NCI-H524 (cell line): ENCODE measurements at places on chromosomes 5 and 9.

DNA sequence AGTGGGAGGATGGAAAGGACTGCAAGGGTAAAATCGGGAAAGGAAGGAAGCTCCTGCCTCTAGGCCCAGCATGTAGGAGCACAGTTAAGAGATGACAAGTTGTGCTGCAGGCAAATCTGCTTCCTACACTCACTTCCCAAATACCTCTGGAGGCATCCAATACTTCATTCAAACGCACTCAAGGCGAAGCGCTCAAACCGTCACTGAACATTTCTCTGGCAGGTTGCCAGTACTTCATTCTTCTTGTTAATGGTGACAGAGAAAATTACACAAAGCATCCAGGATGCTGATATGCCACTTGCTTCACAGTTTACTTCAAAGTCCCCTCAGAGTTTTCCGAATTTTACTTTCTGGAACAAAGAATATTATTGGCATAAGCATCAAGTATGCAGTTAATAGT lies 59.8 kb downstream of the NREP start:
- peak; percentile 4 for DNase-seq

GRCh38 chr9:93115486-93116071 lies 18.5 kb downstream of the NINJ1 start:
- no peak for DNase-seq

- DNase-seq, result no peak
Measured at GRCh38 chr9:68996462-68996861, 17.5 kb downstream of the PRKACG start.

- DNase-seq, result no peak
Measured at GRCh38 chr9:37146410-37146809, 26.0 kb downstream of the ZCCHC7 start.

GRCh38 chr9:78857373-78858225 lies 560.7 kb downstream of the PSAT1 start:
- DNase-seq, result no peak

DNA sequence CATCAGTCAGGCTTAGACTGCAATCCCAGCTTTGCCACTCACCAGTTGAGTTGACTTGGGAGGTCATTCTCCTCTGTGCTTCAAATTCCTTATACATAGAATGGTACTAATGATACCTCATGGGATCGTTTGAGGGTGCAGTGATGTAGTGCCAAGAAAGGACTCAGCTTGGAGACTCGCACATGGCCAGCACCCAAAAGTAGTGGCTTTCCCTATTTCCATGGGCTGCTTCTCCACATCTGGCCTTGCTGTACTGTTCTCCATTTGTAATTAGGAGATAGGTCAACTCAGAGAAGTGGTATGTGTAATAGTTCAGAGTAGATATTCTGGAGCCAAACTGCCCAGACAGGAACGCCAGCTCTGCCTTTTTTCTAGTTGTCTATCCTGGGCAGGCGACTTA lies 5.5 kb downstream of the CCL19 start:
- DNase-seq, result no peak

GRCh38 chr5:55407059-55407684 lies 99.4 kb downstream of the MTREX start:
- DNase-seq, result peak; percentile 22

- DNase-seq, result no peak
Measured at GRCh38 chr5:79562351-79563246, 48.7 kb upstream of the HOMER1 start.

- no peak for DNase-seq
Measured at GRCh38 chr5:162323466-162323865, 255.9 kb downstream of the GABRG2 start.

GRCh38 chr9:84969084-84969483 lies 299.6 kb downstream of the NTRK2 start:
- no peak for DNase-seq

DNA sequence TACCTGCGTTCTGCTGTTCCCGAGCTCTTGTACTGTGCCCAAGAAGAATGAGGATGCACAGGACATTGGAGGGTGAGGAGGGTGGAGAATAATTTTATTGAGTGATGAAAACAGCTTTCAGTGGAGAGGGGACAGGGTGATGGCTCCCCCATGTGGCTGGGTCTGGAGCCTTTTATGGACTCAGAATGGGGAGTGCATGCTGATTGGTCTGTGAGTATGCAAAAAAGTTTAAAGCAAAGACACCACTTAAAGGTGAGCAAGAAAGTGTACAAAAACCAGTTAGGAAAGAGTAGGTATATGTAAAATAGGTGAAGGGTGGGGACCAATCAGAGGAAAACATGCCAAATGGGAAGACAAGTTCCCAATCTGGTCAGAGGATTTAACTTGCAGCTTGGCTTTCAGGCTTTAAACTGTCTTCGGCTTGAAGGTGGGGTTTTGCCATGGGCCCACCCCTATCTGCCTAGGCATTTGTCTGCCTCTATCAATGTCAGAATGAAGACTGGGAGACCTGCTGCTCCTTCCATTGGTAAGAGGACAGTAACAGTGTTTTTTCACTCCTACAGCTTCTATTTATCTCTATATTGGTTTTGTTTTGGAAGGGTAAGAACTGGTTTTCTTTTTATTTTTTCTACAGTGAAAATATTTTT lies 118.0 kb upstream of the RAI14 start:
- no peak for DNase-seq

DNA sequence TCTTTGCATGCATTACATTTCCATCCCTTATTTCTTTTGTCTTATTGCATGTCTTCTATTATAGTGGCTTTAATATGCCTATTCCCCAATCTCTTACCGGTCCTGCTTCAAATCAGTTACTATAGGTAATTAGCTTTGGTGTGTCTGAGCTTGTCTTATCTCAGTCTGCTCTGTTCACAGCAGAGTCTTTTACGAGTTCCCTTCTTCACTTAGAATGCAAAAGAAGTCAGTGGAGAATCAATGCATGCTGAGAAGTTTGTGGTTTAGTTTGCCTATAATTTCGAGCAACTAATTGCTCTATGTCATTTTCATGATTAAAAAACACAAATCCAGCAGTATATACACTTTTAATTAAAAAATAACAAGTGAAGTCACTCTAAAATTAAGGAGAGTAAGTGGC lies 545.0 kb downstream of the SLCO4C1 start:
- DNase-seq, result no peak

DNA sequence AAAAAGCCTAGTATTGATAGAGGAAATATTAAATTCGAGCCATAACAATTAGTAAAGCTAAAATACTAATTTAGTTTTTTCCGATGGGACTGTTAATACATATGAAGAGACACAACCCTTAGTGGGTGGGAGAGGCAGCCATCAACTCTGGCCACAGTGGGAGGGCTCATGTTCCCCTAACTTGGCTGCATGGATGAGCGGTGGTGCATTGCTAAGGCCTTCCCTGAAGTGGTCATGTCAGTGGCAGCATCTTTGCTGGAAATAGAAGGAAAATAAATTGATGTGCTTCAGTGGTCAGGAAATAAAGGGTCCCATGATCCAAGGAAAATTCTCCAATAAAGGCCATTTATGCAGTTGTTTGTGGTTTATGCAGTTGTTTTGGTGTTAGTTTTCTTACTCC lies 33.9 kb upstream of the F2RL2 start:
- no peak for DNase-seq

GRCh38 chr9:90515510-90515909 lies 127.1 kb downstream of the DIRAS2 start:
- no peak for DNase-seq

- no peak for DNase-seq
Measured at GRCh38 chr5:5409151-5409810, 13.2 kb upstream of the ICE1 start.

GRCh38 chr5:81134066-81134465 lies 99.1 kb upstream of the CKMT2 start:
- no peak for DNase-seq

- DNase-seq, result no peak
Measured at GRCh38 chr5:156498226-156498980, 171.4 kb downstream of the SGCD start.

DNA sequence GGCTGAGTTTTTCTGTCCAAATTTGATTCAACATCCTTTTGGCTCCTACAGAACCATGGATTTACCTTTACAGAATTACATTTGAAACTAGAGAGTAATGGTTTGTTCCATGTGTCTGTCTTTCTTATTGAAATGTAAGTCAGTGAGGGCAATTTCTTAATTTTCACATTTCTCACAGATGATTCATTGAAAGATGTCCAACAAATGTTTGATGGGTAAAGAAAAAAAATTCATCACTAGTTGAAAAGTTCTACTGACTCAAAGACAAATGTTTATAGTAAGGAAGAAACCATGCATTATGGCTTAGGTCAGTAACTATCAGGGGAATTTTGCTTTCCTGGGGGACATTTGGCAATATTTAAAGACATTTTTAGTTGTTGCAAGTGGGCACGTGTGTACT lies 131.6 kb upstream of the TRPM3 start:
- no peak for DNase-seq

GRCh38 chr5:170985486-170985885 lies 123.7 kb downstream of the RANBP17 start:
- DNase-seq, result no peak

DNA sequence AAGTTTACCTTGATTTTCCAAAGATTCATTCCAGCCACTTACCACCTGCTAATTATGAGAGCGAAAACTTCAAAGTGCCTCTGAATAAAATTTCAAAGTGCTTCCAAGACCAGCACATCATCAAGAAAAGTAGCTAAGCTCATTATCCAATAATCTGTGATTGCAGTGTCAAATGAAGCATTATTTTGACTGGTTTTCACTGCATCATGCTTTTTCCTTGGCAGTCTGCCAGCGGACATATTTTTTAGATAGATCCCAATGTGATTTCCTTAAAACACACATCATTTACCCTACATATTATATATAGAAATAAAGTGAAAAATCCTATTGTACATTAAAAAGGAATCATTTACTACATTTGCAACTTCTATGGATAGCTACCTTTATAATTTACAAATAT lies 508.6 kb upstream of the FAM174A start:
- DNase-seq, result no peak

- DNase-seq, result no peak
Measured at GRCh38 chr9:72788966-72789735, 163.7 kb downstream of the ALDH1A1 start.

DNA sequence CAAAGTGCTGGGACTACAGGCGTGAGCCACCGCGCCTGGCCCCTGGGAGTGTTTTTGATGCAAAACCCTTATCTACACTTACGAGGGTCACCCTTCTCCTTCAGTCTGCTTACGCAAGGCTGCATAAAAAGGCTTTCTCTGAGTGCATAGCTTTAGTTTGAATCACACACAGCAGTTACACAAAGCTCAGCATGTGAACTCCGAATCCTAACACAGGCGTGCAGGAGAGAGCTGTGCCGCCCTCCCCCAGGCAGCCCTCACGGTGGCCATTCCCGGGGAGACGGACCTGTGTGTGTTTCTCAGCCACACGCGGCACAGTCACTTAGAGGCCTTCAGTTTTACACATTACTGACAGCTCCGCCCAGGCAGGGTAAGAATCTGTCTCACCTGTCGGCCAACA lies 26.7 kb downstream of the EXD3 start:
- no peak for DNase-seq

DNA sequence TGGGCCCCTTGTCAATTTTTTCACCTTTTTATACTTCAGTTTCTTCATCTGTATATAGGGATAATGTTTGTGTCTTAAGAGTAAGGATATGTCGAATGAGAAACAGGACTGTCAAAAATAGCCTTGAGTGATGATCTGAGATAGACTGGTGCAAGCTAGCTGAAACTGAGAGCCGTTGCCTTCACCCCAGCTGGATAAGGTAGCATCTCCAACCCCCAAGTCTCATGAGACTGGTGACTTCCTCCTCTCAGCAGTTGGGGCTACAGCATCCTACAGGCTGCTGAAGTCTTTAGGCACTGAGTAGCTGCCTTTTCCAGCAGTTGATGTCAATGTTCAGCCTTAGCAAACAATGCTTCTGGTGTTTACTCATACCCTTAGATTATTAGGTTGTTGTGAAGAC lies 330.2 kb downstream of the OSTF1 start:
- no peak for DNase-seq

DNA sequence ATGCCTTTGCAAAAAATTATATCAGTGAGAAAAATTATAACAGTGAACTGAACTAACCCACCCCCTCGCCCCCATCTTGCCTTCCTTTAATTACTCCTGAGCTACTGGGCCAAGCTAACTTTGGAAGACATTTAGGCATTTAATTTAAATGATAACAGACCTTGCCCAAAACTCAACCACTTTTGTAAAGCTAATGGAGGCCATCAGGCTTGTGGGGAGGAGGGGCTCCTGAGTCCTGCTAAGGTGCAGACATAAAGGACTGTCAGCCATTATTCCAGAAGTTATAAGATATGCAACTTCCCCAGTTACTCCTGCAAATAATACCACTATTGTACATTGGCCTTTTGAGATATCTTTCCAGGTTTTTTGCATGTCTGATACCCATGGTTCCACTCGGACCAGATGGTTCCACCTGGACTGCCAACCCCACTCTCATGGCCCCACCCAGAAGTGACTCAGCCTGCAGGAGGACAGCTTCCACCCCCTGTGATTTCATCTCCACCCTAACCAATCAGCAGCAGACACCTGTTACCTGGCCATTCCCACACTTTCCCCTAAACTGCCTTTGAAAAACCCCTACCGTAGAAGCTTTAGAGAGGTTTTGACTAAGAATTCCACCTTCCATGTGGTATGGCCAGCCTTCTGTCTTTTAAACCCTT lies 805.4 kb upstream of the CDH6 start:
- no peak for DNase-seq

GRCh38 chr5:78541086-78541654 lies 107.4 kb downstream of the LHFPL2 start:
- no peak for DNase-seq

DNA sequence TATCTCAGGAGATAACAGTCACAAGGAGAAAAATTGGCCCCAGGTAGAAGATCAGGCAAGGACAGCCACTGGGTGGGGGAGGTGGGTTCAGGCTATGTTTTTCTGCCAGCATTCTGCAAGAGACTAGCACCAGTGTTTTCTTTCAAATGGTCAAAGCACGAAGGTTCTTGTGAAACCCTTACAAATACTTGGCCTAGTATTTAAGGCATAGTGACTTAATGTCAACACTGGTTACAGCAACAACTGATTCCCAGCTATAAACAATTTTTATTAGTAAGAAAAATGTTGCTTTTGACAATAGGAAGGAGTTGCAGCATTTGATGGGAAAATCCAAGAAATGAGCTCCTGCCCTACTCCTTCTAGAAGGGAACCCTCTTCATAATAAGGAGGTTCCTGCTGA lies 349.6 kb downstream of the SLIT3 start:
- no peak for DNase-seq

GRCh38 chr5:112525217-112525616 lies 106.1 kb upstream of the EPB41L4A start:
- no peak for DNase-seq

GRCh38 chr9:96626912-96627311 lies 7.3 kb upstream of the CDC14B start:
- DNase-seq, result no peak

DNA sequence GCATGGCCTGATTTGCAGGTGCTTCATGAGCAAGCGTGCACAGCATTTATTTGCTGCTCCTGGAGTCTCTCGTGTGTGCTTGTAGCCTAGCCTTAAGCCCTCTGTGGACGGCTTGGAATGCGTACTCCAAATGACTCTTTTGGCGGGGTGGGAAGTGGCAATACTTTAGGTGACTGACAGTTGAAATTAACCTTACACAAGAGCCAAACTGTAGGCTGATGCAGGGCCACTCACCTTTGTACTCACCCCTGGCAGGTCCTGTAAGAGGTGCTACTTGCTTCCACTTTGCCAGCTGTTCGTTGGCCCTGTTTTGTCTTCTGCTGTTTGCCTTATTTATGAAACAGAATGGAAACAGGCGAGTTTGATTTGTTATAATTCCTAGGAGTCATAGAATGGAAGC lies 22.9 kb downstream of the TENT4A start:
- DNase-seq, result no peak
